ENCODE measurements at places on chromosomes 4 and X.

DNA sequence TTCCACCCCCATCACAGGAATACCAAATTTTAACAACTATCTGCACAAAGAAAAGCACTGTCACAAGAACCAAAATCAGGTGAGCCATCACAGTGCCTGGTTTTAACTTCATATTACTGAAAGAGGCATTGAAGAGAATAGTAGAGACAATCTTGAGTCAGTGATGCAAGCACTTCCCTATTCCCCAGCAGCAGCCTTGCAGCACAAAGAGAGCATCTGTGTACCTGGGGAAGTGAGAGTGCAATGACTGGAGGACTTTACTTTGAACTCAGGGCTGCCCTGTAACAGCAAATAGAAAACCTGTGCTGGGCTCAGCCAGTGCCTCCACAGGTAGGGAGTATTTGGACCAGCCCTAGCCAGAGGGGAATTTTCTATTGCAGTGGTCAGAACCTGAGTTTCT lies 361.8 kb downstream of the TEX13C start:
- no peak for DNase-seq

GRCh38 chr4:173121076-173121561 lies 47.5 kb upstream of the GALNT7 start:
- no peak for DNase-seq

- DNase-seq: no peak
Observed at GRCh38 chr4:1045193-1045594, 33.8 kb downstream of the FGFRL1 start.

DNA sequence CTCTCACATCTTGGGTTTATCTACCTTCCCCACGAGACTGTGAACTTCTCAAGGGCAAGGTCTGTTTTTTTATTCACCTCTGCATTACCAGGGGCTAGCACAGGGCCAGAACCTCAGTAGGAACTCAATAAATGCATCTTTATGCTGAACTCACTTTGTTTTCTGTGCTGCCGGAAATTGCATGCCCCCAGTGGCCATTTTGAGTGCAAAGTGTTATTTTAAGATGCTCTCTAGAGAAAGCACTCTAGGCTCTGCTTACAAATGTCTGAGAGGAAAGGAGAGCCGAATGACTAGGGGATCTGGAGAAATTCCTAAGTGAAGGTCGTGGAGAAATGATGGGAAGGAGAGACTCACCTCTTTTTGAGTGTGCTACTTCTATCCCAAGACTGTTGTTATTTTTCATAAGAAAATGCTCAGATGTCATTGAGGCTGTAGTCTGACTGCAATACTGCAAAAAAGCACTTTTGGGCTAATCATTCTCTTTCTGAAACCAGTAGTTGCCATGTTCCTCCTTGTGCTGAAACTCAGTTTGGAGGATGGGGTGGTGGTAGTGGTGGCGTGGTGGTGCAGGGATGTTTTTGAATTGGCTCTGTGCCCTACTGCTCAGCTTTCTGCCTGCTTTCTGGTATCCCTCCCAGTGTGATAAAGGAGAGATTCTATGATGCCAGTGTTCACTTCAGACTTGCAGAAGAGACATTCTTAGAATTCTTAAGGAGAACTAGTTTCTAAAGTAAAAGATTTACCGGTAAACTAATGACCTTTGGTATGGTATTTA lies 41.3 kb downstream of the DOCK11 start:
- DNase-seq: no peak

- no peak for DNase-seq
Observed at GRCh38 chr4:7020290-7020689, 22.9 kb upstream of the TADA2B start.

DNA sequence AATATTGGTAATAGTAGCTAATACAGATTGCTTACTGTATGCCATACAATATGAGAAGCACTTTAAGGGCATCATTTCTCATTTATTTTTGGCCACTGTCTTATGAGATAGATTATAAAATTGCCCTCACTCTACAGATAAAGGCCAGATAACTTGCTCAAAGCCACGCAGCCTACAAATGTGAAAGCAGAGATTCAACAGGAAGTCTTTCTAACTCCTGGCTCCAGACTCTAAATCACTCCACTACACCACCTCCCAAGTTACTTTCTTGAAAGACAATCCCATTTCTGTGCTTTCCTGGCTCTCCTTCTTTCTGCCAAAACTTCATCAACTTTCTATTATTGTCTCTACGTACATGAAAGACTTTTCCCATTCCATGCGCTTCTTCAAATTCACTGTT lies 194.7 kb downstream of the FBXO8 start:
- DNase-seq: no peak

GRCh38 chr4:163568843-163569242 lies 74.4 kb downstream of the TMA16 start:
- no peak for DNase-seq

DNA sequence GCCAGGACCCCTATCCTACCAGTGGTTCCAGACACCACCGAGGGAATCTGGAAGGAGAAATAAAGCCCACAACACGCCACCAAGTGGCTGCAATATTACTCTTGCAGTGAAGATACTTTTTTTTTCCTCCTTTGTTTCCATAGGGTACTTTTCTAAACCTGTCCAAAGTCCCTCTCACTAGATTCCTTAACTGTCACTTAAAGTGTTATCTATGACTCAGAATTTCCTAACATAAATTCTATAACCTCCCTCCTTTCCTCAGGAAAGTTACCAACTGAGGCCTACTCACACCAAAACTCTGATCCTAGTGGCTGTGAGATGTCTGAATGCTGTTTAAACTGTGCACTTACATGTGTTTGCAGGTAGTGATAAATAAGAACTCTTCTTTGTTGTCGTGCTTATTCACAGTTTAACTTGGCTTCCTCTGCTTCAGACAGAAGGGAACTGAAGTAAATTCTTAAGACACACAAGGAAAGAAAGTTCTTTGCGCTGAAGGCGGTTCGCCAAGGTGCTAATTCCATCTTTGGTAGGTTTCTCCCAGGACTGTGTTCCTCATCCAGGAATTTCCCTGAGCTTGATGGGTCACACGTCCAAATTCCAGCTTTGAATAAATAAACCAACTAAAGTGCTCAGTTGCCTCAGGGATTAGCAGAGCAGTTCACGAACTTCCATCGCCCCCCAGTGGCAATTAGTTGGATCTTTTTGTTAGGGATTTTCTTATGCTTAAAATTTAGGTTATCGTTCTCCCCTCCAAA lies 10.7 kb upstream of the HCCS start:
- no peak for DNase-seq

DNA sequence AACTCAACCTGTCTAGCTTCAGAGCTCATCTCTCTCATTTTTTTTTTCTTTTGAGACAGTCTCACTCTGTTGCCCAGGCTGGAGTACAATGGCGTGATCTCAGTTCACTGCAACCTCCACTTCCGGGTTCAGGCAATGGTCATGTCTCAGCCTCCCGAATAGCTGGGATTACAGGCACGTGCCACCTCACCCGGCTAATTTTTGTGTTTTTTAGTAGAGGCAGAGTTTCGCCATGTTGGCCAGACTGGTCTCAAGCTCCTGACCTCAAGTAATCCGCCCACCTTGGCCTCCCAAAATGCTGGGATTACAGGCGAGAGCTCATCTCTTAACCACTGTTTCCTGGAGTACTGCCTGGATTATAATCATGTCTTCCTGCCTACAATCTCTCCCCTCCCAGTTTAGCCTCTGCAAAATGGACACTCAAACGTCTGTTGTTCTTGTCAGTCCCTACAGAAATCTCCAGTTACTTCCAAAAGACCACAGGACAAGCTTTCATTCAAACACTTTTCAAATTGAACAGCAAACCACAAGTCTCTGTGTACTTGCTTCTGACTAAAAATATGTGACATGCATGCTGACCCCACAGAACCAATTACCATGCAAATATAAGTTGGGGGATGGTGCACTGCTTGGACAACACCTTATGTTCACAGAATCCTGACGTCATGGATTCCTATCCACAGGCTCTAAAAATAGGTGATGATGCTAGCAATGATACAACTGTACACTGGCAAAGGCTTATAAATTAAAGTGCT lies 137.2 kb downstream of the SH3KBP1 start:
- no peak for DNase-seq

DNA sequence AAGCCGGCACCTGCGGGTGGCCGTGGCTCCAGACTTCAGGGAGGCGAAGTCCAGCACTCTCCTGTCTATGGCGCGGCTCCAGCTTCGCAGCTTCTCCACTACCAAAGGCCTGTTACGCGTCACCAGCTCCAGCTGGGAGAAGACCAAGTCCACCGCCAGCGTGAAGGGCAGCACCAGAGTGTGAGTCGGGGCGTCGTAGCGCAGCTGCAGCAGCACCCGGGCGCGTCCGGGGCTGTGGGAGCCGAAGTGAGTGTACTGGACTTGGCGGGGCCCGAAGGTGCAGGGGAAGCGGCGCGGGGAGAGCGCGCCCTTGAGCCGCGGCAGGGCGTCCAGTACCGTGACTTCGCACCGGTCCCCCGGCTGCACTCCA lies 444 bp downstream of the FREM3 start:
- no peak for DNase-seq

GRCh38 chr4:171954650-171955049 lies 141.4 kb downstream of the GALNTL6 start:
- DNase-seq: no peak

- DNase-seq: no peak
Observed at GRCh38 chr4:163201358-163201757, 34.7 kb upstream of the NAF1 start.

DNA sequence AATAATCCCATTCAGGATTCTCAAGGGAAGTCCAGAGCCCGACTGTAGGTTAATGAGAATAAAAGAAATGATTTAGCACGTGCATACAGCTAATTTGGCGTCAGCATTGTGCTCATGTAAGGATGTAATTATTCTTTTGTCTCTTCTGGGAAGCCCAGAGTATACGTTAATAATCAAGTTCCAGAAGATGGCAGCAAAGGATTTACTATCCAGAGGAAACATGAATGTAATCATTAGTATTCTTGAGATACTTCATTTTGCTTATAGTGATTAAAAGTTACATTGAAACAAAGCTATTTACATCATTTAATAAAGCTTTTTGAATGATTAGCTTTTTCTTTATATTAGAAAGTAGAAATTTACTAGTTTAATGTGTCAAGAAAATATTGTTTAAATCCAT lies 27.1 kb upstream of the MAP9 start:
- no peak for DNase-seq

DNA sequence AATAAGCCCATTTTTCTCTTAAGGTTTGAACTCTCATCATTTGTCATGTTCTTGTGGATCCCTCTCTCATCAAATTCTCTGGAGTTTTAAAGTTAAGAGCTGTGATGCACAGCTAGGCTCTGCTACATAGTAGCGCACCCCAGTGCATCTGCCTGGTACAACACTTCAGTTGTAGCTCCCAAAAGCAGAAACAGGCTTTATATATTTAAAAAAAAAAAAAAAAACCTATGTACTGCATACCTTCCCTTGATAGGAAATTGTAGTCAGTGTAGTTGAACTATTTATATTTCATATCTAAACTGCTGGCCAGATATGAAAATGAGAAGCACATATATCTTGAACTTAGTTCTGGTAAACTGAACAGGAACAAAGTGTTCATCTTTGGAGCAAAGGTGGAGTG lies 131.4 kb downstream of the KLHL13 start:
- DNase-seq: no peak

DNA sequence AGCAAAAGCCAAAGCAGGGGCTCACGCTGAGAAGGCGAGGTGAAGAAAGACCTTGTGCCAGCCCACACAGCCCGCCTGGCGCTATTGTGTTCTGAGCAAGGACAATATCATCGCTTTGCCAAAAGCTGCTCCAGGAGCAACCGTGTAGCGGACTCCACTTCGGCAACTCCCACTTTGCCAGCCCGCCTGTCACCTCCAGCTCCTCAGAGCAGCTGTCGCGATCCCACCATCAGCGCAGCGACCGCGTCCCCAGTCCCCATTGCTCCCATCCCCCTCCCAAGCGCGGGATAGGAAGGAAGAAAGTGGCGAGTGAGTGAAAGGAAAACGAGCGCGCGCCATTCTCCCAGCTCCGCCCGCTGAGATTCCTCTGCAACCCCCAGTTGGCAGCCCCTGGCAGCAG lies 759 bp downstream of the ZC4H2 start:
- DNase-seq: no peak

DNA sequence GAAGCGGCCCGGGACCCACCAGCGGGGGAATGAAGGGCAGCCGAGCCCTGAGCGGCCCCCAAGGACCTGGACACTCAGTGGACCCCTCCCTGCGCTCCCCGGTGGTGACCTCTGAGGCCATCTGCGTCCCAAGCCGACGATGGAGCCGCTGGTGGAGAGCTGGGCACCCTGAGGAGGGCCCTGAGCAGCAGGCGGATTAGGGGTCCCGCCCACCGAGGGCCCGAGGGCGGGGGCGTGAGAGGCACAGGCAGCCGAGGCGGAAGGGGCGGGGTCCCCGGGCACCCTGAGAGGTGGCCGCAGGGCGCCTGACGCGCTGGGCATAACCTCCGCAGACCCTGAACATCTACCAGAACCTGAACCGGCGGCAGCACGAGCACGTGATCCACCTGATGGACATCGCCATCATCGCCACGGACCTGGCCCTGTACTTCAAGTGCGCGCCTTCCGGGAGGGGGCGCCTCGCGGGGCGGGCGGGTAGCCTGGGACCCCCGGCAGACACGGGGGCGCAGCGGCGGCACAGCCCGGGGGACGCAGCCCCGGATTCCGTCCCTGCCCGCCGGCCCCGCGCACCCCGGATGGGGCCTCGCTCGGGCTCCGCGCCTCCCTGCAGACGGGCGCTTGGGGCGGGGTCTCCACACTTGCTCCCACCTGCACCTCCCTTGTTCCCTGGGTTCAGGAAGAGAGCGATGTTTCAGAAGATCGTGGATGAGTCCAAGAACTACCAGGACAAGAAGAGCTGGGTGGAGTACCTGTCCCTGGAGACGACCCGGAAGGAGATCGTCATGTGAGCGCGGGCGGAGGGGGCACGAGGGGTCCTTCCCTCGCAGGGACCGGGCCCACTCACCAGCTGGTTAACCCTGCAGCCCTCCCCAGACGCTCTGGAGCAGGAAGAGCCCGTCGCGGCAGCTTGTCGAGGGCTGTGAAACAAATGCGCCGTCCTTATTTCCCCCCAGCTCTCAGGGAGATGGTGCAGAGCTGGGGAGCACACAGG lies 10.3 kb downstream of the ATP5ME start:
- DNase-seq: peak; percentile 64

DNA sequence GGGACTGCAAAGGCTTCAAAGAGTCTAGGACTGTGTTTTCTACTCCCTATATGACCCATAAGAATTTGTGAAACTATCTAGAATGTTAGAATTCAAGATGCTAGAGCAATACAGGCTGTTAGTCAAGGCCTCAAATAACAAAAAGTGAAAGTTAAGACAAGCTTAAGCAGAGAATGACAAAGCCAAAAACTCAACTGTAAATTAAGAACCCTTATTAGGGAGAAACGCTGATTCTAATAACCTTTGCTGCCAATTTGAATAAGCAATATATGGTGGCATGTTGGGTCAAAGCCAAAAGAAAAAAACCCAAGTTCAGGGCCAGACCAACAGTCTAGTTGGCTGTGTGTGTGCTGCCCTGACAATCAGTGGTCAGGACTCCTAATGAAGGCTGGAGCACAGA lies 160.0 kb downstream of the INPP4B start:
- DNase-seq: no peak

DNA sequence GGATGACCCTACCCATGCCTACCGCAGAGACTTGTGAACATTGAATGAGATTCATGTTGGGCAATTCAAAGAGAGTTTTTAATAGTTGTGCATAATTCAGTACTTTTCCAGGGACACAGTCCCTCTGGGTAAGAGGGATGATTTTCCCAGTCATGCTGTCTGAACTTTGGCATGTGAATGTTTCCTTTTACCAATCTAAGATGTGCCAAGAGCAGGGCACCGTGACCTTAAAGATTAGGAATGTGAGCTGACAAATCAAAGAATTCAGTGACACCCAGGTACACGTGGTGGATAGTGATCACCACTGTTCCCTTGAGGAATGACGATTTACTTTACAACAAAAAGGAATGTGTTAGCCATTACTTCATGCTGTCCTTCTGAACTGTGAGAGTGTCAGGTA lies 515.6 kb downstream of the PPARGC1A start:
- no peak for DNase-seq

GRCh38 chr4:10577018-10577417 lies 107.5 kb downstream of the CLNK start:
- no peak for DNase-seq

Measured in activated naive CD8-positive, alpha-beta T cell treated with anti-CD3 and anti-CD28 coated beads, Interleukin-2, amount 50 U/mL, for 16 hours (primary cell).